ENCODE measurements at places on chromosomes 7 and 10.

GRCh38 chr7:25940086-25940906 is 211.7 kb upstream of the NFE2L3 start:
- DNase-seq: no peak

DNA sequence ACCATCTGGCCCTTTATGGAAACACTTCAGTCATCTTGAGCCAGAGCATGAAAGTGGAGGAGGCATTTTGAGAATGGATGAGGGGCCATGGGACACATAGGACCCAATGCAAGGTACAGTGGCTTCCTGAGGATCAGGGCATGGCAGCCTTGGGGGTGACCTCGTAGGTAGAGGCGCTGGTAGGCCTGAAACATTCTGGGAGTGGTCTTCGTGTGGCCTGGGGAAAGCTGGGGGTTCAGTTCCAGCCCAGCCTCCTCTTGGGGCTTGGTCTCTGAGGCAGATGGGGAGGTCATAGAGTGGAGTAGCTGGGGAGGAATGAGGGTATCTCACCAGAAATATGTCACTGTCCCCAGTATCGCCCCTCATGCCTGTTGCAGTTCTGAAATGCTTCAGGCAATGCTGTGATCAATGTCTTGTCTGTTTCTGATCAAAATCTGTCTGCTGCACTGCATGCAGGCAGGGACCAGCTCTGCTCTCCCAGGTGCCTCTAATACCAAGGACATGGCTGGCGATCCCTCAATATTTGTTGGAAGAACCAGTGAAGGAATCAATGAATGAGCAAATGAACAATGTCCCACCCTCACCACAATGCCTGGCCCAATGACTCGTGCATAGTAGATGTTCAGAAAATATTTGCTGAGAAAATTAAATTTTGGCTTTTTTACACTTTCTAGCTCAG is 90.9 kb downstream of the CHST15 start:
- no peak for DNase-seq

DNA sequence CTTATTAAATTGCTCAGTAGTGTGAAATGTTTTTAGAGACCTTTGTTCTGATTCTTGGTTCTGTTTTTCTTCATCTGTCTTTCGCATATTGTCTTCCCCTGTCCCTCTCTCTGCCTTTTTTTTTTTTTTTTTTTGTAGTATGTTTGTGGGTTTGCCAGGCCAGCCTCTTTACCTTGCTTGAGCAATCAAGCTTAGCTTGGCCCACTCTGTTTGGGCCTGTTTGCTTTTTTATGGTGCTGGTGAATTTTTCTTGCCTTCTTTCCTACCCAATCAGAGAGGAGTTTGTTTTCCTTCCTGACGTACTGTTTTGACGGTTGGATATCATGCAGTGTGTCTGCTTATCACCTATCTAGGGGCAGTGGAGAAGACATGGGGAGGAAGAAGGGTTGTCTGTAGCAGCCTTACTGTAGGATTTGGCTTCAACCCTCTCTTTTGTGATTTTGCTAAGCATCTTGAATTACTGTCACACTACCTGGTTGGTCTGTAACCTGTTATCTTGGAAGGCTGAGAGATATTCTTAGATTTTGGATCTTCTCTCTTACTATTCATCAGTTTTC is 64.0 kb downstream of the BBS9 start:
- no peak for DNase-seq

DNA sequence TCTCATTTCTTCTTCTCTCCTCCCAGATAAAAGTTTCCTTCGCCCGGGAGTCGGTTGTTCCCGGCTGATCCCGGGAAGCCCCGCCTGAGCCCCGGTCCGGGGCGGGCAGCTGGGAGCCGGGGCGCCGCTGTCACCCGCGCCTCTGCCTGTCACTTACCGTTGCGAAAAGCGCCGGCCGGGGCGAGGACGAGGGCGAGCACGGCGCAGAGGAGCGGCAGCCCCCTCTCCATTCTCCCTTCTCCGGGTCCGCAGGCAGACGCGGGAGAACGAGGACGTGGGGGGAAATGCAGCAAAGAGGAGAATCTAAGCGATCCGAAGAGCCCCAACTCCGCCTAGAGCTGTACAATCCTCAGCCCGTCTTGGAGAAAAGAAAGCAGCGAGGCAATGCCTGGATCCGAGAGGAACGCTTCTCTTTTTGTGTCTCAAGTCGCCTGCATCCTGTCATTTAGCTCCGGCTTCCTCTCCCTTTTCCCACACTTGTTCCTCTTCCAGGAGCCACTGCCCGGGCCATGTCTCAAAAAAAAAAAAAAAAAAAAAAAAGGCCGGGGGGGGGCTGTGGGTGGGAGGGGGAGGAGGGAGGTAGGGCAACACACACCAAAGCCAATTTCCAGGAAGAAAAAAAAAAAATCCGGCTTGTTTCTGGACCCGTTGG is at the start of gene NRP1:
Gene NRP1 (minus strand): TSS at position 515 of the 652 bp plus-strand sequence. CDS start 285 bp downstream, at position 230.
- no peak for DNase-seq

GRCh38 chr7:16822029-16822428 is 17.2 kb upstream of the AGR2 start:
- DNase-seq: no peak

DNA sequence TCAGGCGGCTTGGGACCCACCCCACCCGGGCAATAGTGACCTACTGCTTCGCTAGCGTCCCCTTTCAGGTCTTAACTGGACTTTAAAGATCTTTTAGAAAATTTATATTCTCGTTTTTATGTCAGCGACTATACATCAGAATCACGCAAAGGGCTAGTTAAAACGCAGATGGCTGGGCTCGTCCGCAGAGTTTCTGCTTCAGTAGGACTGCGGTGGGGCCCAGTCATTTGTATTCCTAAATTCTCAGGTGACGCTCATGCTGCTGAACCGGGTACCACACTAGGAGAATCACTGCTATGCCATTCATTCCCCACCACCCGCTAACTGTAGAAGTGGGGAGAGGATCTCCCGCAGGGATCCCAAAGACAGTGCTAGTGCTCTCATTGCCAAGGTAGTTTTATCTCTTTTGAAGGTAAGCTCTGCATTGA is 12.0 kb upstream of the SP8 start:
- DNase-seq: no peak

Data from activated gamma-delta T cell treated with anti-CD3 and anti-CD28 coated beads, Interleukin-2, amount 50 U/mL, for 16 hours (primary cell).